HL-60 (cell line): ENCODE measurements at places on chromosomes 5 and 9.

DNA sequence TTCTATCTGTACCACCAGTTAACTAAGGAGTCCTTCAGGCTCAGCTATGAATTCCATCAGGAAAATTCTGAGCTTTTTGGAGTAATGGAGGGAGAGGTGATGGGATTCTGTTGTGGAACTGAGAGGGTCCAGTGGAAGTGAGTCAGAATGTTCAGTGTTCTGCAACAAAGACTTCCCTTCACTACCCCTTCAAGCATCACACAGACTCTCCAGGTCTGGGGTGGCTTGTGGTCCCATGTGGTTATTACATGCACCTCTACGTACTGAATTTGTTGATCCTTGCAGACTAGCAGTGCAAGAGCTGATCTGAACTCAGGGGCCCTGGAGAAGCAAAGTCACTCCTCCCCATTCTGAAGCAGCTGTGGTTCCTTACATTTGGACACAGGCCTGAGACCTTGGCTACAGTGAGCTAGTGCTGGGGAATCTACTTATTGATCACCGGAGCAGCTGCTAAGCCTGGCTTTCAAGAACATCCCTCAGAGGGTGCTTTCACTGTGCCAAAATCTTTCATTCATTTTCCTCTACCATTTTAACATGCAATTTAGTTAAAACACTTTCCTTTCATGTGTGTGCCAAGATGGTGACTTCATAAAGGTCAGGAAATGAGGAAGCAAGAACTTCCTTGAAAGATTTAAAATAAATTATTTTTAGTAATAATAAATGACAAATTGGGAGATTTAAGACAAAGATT lies 75.0 kb upstream of the TNC start:
- DNase-seq: no peak

- no peak for DNase-seq
Observed at GRCh38 chr9:13648676-13649075, 369.2 kb upstream of the MPDZ start.

- no peak for DNase-seq
Observed at GRCh38 chr5:16936989-16937438, 926 bp upstream of the MYO10 start.

GRCh38 chr9:73980754-73981153 lies 516.4 kb upstream of the RORB start:
- DNase-seq: no peak

GRCh38 chr5:171323806-171324632 lies 15.0 kb downstream of the TLX3 start:
- DNase-seq: no peak

DNA sequence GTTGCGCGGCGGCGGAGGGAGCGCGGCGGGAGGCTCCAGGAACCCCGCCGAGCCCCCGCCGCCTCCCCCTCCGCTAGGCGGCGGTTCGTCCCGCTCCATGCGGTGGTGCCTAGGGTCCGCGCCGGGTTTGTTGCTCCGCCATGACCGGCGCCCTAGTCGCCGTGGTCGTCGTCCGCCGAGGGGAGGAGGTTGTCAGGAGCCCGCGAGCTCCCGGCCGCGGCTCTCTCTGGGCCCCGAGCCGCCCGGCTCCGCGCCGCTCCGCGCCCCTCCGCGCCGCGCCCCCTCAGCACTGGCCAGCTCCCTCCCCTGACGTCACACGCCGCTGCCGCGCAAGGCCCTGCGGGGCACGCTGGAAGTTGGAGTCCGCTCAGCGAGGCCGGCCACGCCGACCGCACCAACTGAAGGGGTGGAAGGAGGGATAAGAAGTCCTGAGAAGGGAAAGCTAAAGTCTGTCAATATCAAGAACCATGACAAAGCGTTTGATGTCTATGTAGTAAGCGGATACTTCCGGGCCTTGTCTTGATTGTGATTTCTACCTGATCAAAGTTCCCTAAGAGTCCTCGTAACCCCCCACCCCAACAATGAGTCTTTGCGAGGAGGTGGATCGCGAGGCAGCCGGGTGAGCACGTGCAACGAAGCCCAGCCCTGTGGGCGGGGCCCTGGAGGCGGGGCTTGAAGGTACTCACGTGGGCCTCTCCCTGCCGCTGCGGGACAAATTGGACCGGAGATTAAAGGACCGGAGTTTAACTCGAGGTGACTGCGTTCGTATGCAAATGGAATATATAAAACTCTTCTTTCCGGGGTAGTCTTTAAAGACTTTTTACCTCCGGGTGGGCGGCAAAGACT lies at the start of gene NR6A1:
NR6A1 (minus strand) TSS at position 291 of the 846 bp plus-strand sequence.
- DNase-seq: peak; percentile 96

DNA sequence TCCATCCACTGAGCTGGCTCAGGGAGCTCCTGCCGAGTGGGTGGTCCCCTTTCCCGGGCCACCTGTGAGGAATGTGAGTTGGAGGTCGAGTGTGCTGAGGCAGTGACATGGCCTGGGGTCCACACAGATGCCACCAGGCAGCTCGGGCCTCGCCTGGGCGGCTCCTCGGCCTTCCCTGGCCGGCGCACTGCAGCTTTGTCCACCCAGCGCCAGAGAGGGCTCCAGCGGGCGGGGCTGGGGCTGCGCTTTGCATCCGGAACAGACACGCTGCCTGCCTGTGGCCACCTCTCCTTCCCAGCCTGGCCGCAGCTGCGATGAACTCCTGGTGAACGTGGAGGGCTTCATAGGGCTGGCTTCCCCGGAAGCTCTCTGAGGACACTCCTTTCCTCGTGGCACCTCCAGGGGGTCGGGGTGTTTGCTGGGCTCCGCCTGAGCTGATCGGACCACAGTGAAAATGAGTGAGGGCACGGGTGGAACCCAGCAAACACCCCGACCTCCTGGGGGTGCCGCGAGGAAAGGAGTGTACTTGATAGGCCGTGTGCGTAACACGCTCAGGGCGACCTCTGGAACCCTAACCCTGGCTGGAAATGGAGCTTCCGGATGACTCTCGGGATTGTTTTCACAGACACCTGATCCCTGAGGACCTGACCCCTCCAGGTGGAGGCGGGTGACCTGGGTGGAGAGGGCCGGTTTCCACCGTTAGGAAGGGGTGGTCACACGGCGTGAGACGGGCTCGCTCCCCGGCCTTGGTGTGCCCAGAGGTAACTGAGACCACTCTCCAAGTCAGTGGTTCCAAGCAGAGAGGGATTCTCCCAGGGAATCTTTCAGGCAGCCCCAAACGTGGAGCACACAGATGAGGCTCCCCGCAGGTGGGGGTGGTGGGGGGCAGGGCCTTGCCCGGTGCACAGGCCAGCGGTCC lies 31.8 kb upstream of the RXRA start:
- no peak for DNase-seq

GRCh38 chr5:114636271-114636670 lies 274.4 kb downstream of the KCNN2 start:
- no peak for DNase-seq

- DNase-seq: no peak
Observed at GRCh38 chr9:112239708-112240107, 64.6 kb upstream of the SUSD1 start.

DNA sequence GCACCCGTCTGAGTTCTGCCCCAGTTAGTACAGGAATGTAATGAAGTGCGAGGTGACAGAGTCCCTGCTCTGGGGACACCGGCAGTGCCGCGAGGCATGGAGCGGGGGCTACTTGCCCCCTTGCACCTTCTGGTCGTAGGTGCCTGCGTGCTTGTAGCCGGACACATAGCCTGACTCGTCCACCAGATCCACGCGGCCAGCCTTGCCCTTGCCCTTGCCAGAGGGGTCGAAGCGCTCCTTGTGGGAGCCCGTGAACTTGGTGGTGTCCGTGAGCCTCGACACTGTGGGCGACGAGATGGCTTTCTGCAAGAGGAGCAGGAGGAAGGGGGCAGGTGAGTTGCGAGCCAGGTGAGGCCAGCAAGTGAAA lies 28.2 kb downstream of the TPPP start:
- no peak for DNase-seq

DNA sequence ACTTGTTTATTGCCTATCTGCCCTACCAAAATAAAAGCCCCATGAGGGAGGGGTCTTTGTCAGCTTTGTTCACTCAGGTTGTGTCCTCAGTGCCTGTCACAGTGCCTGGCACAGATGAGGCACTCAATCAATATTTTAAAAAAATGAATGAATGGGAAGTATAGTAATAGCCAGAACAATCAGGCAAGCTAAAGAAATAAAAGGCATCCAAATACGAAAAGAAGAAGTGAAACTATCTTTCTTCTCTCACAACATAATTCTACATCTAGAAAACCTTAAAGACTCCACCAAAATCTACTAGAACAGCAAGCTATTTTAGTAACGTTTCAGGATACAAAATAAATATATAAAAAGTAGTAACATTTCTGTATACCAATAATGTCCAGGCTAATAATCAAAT lies 37.8 kb upstream of the C5orf63 start:
- no peak for DNase-seq

DNA sequence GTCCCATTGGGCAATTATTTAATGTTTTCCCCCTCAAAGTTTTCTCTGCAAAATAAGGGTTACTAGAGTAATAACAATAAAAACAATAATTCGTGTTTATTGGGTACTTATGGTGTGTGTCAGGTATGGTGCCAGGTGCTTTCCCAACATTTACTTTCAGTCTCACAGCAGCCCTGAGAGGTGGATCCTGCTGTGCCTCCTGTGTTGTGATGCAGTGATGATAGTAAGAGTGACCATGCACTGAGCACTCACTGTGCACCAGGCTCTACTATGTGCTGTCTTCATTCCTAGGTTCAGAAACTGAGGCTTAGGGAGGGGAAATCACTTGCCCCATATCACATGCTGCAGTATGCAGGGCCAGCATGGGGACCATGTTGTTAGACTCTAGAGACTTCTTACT lies 15.5 kb downstream of the OTULINL start:
- no peak for DNase-seq

GRCh38 chr5:110195288-110195687 lies 505.6 kb downstream of the MAN2A1 start:
- no peak for DNase-seq

GRCh38 chr9:15349892-15350761 lies 43.1 kb upstream of the TTC39B start:
- DNase-seq: no peak

DNA sequence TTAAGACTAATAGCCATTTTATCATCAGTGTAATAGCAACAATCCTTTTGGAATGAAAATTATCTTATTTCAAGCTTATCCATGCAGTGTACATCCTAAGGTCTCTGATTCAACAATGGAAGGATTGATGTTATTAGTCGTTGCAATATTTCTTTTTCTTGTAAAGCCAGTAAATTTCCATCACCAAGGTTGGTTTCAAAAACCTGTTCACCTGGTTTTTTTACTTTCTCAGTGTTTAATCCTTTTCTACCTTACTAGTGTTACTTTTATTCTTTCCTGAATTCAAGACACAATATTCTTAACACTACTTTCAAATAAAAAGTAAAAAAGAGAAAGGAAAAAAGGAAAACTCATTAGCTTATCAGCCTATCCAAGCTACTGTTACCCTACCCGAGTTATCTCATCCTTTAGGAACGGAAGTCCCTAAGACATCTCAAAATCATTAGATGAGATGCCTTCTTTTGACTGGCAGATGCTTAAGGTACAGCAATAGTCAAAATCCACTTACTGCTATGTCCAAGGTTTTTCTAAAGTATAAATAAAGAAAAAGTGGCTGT lies 5.4 kb downstream of the ZFR start:
- no peak for DNase-seq

DNA sequence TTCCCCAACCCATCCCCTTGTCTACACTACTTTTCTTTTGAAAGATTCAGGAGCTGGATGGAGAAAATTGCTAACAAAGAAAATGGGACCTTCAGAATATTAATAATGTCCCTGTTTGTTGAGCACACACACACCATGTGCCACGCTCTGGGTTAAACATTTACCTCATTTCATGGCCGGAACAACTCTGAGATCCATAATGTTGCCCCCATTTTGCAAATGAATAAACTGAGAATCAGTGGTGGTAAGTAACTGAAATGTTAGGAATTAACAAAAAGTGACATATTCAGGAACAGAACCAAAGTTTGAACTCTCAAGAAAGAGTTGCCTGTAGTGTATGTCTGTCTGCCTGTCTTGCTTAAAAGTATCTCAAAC lies 51.4 kb upstream of the SMAD5 start:
- no peak for DNase-seq

DNA sequence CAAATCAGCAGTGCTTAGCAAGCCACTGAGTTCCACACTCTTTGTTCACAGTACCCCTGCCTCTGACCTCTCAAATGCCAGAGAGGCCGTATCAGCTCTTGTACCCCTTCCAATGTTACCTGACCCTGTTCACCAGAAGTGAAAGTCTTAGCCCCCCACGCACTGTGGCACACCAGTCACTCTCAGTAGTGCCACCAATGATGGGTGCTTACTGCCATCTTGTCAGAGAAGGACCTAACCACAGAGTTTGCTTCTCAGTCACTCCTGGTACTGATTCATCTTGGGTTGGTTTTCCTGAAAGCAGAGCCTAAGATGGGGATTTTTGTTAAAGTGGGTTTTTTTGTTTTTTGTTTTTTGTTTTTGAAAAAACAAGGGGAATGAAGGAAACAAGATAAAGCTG lies 28.8 kb upstream of the PANK3 start:
- no peak for DNase-seq

- DNase-seq: no peak
Observed at GRCh38 chr5:180118391-180118791, 46.8 kb upstream of the RNF130 start.

- DNase-seq: no peak
Observed at GRCh38 chr9:27542508-27542907, 12.9 kb upstream of the MOB3B start.

- peak; percentile 10 for DNase-seq
Observed at GRCh38 chr5:64612344-64612961, 77.8 kb upstream of the SHISAL2B start.

DNA sequence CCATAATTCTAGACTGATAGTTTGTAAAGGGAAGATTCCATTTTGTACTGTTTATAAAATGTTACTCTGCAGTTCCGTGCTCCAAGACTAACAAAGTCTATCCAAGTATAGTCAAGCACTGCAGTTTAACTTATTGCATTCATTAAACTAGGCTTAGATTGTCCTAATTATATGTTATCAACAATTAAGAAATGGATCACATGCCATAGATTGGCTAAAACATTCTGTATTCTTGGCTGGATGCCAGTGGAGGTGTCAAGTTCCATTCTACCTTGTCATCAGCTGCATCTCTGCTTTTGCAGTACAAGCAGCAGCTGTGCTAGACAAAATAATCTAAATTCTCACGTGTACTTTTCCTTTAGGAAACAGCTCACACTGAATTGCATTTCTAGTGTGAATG lies 69.4 kb upstream of the MEF2C start:
- DNase-seq: no peak
